ENCODE measurements at places on chromosomes 7 and 10. TPM values are rescaled to one million over a fixed set of nuclear protein-coding genes. Genes with fewer than 3 reads are reported as not detected.

Gene BTAF1
- total RNA-seq: 40.0 TPM

Gene SLK
- total RNA-seq: 107 TPM

Gene ZNF853
- total RNA-seq: 0.13 TPM

Gene CCDC136
- total RNA-seq: 5.8 TPM

Gene CACNB2
- 0.31 TPM for total RNA-seq

Gene RPEL1
- not detected for total RNA-seq

Gene ERVW-1
- not detected for total RNA-seq

Gene CHCHD2
- 280 TPM for total RNA-seq

Gene TMEM236
- 0.06 TPM for total RNA-seq

Gene PDE6C
- not detected for total RNA-seq

Gene AMPH
- 0.26 TPM for total RNA-seq

Gene ZMIZ2
- total RNA-seq: 10.3 TPM

Gene FZD8
- total RNA-seq: 23.1 TPM

Gene ZNF488
- total RNA-seq: not detected

Gene GJD4
- total RNA-seq: not detected

Gene ZNF503
- total RNA-seq: 10.8 TPM

Gene MYL10
- total RNA-seq: not detected

Gene ANXA11
- 103 TPM for total RNA-seq

Measured in aortic smooth muscle cell (primary cell).